Fibroblast of the aortic adventitia (primary cell): ENCODE measurements at places on chromosomes 5 and 9. TPM values are rescaled to one million over a fixed set of nuclear protein-coding genes. Genes with fewer than 3 reads are reported as not detected.
A peak's percentile ranks its signal among the peaks of the same experiment; 100 is the strongest.

- no peak for DNase-seq
Observed at GRCh38 chr5:177535125-177535524, 18.4 kb upstream of the DDX41 start.

GRCh38 chr5:170267431-170268152, 30.0 kb downstream of the LCP2 start:
- peak; percentile 78 for DNase-seq

GRCh38 chr9:99044827-99045226, 60.1 kb upstream of the TGFBR1 start:
- no peak for DNase-seq

DNA sequence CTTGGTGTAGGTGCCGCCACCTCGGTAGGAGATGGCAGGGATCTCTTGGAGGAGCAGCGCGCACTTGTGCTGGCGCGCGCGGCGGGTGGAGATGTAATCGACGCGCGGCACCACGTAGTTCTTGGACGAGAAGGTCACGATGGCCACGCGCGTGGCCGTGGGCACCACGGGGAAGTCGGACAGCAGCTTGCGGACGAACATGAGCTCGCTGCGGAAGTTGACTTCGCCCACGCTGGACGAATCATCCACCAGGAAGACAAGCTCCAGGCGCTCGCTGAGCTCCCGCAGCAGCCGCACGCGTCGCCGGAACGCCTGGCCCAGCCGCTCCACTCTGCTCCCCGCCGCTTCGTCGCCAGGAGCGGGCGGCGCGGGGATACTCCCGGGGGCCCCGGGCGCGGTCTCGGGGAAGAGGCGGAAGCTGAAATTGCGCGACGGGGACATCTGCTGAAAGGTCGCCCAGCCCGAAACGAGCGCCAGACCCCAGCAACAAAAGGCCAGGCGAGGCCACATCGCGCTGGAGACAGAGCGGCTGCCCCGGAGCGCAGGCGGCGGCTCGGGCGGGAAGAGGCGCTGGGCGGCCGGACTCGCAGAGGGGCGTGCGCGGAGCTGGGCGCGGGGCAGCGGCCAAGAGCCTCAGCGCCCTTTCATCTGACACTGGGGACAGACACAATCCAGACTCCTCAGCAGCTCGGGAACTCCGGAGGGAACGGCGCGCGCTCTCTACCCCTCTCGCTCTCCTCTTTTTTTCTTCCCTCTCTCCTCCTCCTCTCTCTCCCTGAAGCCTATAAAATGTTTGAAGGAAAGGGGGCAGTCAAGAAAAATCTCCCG, at the start of gene SVEP1:
SVEP1 (minus strand) TSS at position 708 of the 828 bp plus-strand sequence; CDS start at position 510, 198 bp downstream.
- DNase-seq: peak; percentile 69

The RC3H2 gene
- 47.7 and 58.8 TPM in 2 replicates for total RNA-seq

The SNX24 gene
- 16.8 and 26.5 TPM in 2 replicates for total RNA-seq

DNA sequence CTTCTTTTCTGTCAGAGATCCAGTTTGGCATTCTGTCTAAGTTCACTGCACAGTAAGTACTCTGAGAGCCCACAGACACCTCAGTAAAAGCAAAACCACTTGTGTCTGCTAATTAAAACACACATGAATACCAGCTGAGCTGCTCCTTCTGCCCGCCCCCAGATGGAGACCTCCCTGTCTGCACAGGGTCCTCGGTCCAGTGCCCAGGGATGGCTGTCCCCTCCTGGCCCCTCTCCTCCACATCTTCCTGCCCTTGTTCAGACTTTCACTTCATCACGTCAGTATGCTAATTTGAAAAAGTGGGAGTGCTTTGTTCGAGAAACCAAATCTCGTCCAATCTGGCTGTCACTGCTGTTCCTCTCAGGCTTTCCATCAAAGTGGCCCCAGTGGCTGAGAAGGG, 43.5 kb downstream of the LIX1 start:
- DNase-seq: no peak

The TNFSF8 gene
- total RNA-seq: not detected in 2 replicates

DNA sequence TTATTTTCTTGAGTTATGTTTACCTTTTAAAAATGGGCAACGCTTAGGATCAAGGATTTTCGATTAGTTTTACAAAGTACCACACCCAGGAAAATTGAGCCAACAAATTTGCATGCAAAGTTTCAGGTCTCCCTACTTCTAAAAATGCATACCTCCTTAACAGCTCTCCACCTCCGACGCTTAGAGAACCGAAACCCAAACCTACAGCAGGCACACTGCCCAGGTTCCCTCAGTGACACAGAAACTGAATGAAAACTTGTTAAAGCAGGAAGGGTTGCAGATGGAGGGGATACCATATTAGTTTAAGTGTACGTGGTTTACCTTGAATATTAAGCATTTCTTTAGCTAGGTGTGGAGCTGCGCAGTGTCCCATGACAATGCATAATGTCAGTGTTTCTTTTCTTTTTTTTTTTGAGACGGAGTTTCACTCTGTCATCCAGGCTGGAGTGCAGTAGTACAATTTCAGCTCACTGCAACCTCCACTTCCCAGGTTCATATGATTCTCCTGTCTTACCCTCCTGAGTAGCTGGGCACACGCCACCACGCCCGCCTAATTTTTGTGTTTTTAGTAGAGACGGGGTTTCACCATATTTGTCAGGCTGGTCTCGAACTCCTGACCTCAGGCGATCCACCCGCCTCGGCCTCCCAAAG, 1.6 kb upstream of the SUB1 start:
- no peak for DNase-seq

The LRRC19 gene
- not detected in 2 replicates for total RNA-seq

DNA sequence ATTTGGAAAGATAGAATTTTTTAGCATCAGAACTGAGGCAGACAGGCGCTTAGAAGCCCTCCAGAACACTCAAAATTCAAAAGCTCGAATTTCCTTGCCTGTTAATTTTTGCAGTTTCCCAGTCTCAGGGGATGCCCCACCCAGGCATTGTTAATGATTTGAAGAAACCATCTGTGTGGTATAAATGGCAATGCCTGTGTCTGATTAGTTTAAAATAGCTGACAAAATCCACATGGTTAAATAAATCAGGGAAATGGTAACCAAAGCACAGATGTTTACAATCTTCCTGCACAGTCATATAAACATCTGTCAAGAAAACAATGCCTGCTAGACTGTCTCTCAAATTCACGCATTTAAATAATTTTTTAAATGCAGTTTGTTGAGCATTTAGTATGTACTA, 185.2 kb upstream of the RGMB start:
- DNase-seq: peak; percentile 44

- no peak for DNase-seq
Observed at GRCh38 chr9:93649610-93650261, 73.4 kb downstream of the PHF2 start.

GRCh38 chr5:165104611-165105010, 1599.2 kb downstream of the MAT2B start:
- DNase-seq: no peak

- peak; percentile 43 for DNase-seq
Observed at GRCh38 chr5:67020096-67020615, 176.4 kb downstream of the CD180 start.

DNA sequence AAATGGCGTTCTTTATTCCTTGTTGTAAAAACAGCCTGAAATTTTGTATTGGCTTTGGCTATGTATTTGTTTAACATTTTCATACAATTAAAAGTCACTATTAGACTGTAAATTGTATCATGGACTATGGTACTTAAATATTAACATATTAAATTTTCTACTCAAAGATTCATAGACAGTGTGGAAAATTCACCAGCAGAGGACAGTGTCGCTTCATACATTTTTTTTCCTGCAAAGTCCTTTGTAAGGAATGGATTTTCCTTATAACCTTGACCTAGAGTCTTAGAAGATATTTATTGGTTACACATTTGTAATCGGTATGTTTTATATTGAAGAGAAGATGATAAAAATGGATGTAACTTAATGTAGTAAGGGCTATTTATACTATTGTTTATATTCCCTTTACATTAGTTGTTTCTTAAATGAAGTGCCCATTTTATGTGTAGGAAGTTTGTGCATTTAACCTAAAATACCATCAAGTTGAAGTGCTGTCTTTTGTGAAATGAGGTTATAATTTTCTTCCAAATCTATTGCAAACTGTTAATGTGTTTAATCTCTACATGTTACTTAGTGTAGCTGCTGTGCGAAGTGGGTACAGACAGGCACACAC, 150.1 kb downstream of the KDM4C start:
- DNase-seq: peak; percentile 65

- DNase-seq: no peak
Observed at GRCh38 chr5:41967401-41967800, 42.3 kb downstream of the FBXO4 start.

The PLCXD3 gene
- total RNA-seq: 13.0 and 17.7 TPM in 2 replicates

The DNAJC25 gene
- 12.7 and 18.7 TPM in 2 replicates for total RNA-seq

- DNase-seq: peak; percentile 40
Observed at GRCh38 chr5:172852490-172853354, 18.7 kb downstream of the ERGIC1 start.

- DNase-seq: no peak
Observed at GRCh38 chr9:120396418-120396817, 183.5 kb downstream of the CDK5RAP2 start.

DNA sequence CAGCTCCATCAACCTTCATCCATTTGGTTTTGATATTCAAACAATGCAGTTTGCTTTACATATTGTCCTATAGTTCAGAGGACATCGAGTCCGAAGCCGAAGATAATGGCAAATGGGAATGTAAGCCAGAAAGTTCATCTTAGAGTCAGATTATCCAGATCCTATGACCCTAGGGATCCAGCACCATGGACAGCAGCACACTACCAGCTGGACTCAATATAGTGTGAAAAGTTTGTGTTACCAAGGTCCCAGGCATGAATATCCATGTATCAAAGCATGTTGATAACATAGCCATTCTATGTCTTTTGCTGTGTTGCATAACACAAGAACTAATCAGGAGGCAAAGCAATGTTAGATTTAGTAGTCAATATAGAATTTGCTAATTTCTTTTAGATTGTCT, 46.3 kb downstream of the FSTL4 start:
- DNase-seq: peak; percentile 35

The ANXA6 gene
- 111 and 194 TPM in 2 replicates for total RNA-seq

GRCh38 chr5:125109293-125109692, 362.9 kb upstream of the ZNF608 start:
- no peak for DNase-seq

The PROB1 gene
- 0.99 and 1.8 TPM in 2 replicates for total RNA-seq

GRCh38 chr5:149930749-149931574, 13.6 kb downstream of the PDE6A start:
- DNase-seq: no peak
